Tibial nerve (tissue), 4 donors: ENCODE measurements at places on chromosomes 3 and 15.

GRCh38 chr15:36256404-36256807 lies 323.0 kb upstream of the CDIN1 start:
- no peak for DNase-seq

- DNase-seq, result no peak
These were observed at the start of gene MAPKAPK3 for GRCh38 chr3:50617096-50617791. Gene MAPKAPK3 (plus strand): TSS chr3:50617151. CDS start chr3:50617566, 415 bp downstream.

GRCh38 chr3:65396078-65396477 lies 642.6 kb downstream of the MAGI1 start:
- DNase-seq, result no peak

DNA sequence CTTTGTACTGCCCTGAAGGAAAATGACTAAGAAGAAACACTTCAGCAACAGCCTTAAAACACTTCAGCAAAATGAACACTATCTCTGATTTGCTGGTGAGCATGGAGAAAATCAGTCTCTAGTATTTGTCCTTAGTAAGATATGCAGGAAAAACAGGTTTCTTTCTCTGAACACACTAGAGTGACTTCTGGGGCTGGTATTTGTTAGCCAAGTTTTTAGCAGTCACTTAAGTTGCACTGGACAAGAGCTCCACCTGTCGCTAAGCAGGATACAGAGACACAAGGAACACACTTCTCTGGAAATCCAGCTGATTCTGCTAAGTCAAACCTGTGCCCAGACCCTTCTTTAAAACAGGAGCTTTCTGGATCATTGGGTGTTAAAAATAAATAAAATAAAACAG lies 65.3 kb downstream of the CHAC1 start:
- DNase-seq, result no peak

DNA sequence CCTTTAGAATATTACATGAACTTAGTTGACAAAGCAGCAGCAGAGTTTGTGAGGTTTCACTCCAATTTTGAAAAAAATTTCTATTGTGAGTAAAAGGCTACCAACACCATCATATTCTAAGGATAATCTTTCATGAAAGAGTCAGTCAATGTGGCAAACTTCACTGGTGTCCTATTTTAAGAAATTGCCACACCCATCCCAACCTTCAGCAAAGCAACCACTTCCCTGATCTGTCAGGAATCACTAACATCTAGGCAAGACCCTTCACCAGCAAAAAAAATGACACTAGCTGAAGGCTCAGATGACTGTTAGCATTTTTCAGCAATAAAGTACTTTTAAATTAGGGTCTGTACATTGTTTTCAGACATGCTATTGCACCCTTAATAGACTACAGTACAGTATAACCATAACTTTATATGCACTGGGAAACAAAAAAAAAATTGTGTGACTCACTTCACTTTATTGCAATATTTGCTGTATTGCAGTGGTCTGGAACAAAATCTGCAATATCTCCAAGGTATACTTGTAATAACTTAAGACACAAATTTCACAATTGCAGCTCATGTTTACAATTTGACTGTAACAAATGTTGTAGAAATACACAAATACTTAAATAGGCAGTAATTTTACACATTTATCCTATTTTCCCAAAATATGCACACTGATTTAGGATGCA lies 38.9 kb upstream of the ALCAM start:
- DNase-seq, result no peak

DNA sequence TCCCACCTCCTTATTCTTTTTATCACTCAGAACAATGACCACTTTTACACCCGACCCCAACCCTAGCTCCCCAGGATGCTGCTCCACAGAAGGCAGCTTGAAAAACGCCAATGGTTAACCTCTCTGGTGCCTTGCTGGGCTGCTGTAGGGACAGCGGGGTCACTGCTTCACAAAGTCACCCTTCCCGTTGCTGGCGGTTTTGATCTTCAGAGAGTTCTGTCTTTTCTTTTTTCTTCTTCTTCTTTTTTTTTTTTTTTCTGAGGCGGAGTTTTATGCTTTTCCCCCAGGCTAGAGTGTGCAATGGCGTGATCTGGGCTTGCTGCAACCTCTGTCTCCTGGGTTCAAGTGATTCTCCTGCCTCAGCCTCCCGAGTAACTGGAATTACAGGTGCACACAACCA lies 20.7 kb downstream of the CEP19 start:
- no peak for DNase-seq

GRCh38 chr3:186032321-186032720 lies 76.6 kb downstream of the ETV5 start:
- DNase-seq, result no peak

GRCh38 chr15:67880651-67881182 lies 40.9 kb upstream of the RNU6-1 start:
- DNase-seq, result no peak

DNA sequence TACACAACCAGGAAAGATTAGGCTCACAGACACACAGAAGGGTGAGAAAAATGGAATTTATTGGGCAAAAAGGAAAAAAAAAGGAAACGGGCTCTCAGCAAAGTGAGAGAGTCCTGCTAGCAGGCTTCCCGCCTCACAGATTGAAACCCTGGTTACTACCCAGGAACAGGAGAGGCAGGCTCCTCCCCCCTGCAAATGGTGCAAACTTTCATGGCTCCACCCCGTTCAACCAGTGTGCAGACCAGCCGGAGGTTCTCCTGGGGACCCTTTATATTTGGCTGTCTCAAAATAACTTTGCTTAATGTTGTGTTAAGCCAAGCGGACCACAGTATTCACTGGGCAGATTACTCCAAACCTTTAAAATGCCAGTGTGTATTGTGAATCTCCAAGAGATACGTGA lies 40.3 kb downstream of the IL1RAP start:
- DNase-seq, result no peak

- DNase-seq, result no peak
These were observed 244.4 kb downstream of the ADAMTSL3 start for GRCh38 chr15:83898361-83898760.

- no peak for DNase-seq
These were observed 267.7 kb downstream of the ZBTB20 start for GRCh38 chr3:114879059-114880031.

DNA sequence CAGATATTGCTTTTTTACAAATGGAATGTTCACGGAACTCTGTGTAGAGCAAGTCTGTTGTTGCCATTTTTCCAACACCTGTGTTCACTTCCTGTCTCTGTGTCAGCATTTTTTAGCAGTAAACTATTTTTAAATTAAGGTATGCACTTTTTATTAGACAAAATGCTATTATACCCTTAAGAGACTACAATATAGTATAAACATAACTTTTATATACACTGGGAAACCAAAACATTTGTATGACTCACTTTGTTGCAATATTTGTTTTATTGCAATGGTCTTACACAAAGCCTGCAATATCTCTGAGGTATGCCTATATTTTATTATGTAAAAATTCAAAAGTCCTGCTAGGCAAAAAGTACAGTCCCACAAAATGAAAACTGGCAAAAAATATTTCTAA lies 39.8 kb upstream of the FGF7 start:
- no peak for DNase-seq

GRCh38 chr3:160709477-160710182 lies 32.7 kb downstream of the ARL14 start:
- DNase-seq, result no peak

DNA sequence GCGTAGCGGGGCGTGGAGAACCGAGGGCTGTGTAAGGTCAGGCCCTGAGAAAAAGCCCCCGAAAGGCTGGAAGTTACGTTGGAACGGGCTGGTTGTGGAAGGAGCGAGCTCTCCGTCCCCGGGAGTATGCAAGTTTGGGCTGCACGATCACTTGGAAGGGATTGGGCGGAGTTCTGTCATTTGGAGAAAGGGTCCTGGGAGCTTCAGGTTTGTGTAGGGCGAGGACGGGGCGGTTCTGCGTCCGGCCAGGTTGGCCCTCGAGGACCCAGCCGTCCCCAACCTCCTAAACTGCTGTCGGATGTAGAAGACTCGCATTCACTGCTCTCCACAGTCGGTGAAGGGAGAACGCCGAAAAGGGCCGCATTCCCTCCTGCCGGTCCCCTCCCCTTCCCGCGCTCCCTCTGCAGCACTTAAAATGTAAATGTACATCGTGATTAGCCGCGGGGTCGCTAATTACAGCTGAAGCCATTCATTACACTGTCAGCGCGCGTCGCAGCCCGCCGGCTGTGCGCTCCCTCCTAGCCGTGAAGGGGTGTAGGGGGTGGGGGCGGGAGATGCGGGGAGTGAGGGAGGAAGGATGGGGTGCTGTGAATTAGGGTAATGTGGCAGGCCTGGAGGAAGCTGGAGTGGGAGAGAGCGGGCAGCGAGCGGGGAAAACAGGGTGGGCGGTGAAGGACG lies 2.5 kb upstream of the RPP25 start:
- no peak for DNase-seq

GRCh38 chr3:116263842-116264545 lies 181.3 kb downstream of the LSAMP start:
- DNase-seq, result no peak

DNA sequence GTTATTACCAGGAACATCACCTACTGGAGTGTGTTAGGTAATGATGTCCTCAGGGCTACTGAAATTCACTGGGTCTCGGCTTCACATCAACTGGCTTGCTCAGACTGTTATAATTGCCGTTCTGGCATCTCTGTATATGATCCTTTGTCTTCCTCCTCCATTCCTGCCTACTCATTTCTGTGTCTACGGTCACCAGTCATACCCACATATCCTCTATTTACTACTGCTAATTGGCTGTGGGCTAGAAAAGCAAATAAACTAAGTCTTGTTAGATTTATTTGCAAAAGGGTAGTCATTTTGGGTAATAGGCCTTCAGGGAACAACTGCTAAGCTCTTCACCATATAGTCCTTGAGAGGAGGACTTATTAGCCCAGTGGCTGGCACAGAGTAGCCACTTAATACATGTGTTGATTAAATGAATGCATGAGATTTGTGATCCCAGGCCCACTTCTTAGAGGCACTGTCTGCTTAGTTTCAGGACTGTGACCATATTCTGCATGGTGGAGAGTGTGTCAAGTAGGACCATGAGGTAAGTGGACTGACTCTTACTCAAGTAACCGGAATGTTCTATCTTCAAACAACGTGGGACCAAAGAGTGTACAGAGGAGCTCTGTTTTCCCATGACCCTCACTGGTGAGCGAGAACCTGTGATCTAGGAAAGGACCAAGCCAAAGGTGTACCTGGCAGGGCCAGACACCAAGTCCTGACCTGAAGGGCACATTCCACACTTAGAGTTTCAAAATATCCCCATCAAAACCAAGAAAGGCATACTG lies 13.2 kb downstream of the ZDHHC3 start:
- no peak for DNase-seq

GRCh38 chr3:86653661-86654205 lies 337.2 kb downstream of the VGLL3 start:
- no peak for DNase-seq

DNA sequence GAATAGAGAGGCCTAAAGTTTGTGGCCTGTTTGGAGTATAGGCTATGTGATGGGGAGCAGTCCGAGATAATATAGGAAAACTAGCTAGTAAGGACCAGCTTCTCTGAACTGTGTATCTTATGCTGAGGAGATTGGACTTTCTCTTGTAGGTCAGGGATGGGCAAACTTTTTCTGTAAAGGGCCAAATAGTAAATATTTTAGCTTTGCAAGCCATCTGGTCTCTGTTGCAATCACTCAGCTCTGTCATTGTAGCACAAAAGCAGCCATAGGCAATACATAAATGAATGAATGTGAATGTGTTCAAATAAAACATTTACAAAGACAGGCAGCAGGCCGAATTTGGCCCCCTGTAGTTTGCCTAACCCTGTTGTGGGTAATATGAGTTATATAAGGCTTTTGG lies 24.5 kb downstream of the TMOD3 start:
- DNase-seq, result no peak

GRCh38 chr3:88824666-88825564 lies 282.5 kb upstream of the EPHA3 start:
- no peak for DNase-seq

DNA sequence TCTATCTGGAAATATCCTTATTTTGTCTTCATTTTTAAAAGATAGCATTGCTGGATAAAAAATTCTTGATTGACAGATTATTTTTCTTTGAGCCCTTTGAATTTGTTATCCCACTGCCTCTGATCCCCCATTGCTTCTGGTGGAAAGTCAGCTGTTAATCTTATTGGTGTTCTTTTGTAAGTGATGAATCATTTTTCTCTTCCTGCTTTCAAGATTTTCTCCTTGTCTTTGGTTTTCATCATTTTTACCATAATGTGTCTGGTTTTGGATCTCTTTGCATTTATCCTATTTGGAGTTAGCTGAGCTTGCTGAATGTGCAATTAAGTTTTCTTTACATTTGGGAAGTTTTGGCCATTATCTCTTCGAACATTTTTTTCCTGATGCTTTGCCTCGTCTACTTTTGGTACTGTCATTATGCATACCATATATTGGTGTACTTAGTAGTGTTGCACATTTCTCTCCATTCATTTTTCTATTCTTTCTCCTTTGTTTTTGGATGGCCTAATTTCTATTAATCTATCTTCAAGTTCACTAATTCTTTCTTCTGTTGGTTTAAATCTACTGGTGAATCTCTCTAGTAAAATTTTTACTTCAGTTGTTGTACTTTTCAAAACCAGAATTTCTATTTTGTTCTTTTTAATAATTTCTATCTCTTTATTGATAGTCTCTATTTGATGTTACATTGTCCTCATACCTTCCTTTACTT lies 440.0 kb upstream of the PROK2 start:
- no peak for DNase-seq

- no peak for DNase-seq
These were observed 93.6 kb upstream of the POU1F1 start for GRCh38 chr3:87370007-87370406.

- DNase-seq, result no peak
These were observed 19.1 kb downstream of the PAQR9 start for GRCh38 chr3:142944342-142944741.

- no peak for DNase-seq
These were observed 5.1 kb upstream of the SCAMP2 start for GRCh38 chr15:74878273-74878672.

GRCh38 chr3:72630327-72630968 lies 217.8 kb downstream of the SHQ1 start:
- DNase-seq, result no peak
